ENCODE measurements at places on chromosomes 1 and 21.

DNA sequence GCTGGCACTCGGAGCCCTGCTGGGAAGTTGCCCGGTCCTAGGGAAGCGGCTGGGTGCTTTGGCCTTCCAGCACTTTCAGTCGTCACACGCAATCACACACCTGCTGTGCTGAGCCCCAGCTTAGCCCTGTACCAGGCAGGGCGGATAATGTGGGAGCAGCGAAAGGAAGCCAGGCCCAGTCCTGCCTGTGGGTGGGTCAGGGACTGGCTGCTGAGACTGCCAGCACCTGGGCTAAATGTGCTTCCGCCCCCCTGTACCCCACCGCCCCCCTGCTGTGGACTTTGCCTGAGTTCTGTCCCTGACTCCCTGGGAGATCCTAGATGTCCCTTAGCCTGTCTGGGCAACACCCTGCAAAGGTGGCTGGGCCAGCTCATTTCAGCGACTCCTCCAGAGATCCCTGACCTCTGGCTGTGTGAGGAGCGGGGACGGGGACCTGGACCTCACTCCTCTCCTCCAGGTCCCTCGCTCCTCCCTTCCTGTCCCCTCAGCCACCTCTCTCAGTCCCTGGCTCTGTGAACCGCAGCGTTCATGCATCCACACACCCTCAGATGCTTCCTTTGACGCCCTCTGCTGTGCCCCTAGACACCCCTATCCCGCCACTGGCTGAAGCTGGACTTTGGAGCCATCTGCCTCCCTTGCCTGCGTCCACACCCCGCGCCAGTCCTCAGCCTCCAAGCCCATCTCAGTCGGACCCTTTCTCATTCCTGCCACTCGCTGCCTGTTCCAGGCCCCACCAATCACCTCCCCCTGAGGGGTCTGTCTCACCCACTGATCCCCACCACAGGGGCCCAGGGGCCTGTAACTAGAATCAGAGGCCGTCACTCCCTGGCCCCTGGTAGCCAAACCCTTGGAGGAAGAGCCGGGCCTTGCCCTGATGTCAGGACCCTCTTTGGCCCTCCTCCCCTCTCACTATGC is 1.4 kb downstream of the MMEL1 start:
- no peak overlapping the region for H3K27ac ChIP-seq
- peaks cover 9% of the 10 kb centered on the region for H3K27me3 ChIP-seq

DNA sequence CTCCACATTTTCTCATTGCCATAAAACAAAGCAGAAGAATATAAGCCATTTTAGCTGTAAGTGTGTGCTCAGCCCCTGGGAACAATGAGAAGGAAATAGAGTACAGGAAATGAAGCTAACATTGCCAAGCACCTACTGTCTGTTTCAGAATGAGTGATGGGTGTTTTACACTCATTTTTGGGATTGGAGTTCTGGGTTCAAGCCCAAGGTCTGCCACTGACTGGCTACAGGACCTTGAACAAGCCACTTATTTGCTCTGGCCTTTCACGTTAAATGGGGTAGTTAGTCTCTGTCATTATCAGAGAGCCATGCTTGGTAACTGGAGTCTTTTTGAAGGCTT is 80.7 kb upstream of the KAZN start:
- no peak overlapping the region for H3K27ac ChIP-seq
- no peaks in the 10 kb centered on the region for H3K4me1 ChIP-seq
- H3K36me3 ChIP-seq, result no peaks in the 10 kb centered on the region
- DNase-seq, result no peak
- H3K4me3 ChIP-seq, result no peak overlapping the region

- H3K27me3 ChIP-seq, result no peaks in the 10 kb centered on the region
- no peaks in the 10 kb centered on the region for H3K4me1 ChIP-seq
These were observed 289.6 kb upstream of the ST6GALNAC5 start for GRCh38 chr1:76577525-76578185.

DNA sequence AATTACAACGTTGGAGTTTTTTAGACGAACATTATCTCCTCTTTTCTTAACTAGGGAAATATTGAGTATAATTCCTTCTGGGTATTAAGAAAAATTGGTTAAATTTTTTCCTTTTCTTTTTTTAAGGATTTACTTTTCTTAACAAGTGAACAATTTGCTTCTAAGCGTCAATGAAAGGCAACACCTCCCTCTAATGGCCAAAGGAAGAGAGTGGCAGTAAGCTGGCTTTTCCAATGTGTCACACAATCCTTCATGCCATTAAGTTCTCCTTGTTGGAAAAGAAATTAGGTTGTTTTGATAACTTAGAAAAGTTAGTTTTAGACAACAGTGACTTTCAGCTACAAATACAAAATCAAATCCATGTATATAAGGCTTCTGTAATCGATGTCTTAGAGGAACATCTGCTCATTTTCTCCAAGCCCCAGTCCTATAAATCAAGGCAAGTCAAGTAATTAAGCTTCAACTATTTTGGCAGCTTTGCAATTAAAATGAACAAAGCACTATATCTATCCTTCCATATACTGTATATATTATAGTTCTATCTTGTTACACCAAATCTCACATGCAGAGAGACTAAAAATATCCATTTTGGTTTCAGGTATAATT is 62.8 kb downstream of the EDEM3 start:
- no peak overlapping the region for H3K4me3 ChIP-seq
- no peaks in the 10 kb centered on the region for H3K4me1 ChIP-seq
- no peak overlapping the region for H3K27ac ChIP-seq
- no peak for DNase-seq
- H3K27me3 ChIP-seq, result no peaks in the 10 kb centered on the region
- H3K36me3 ChIP-seq, result peaks cover 52% of the 10 kb centered on the region

DNA sequence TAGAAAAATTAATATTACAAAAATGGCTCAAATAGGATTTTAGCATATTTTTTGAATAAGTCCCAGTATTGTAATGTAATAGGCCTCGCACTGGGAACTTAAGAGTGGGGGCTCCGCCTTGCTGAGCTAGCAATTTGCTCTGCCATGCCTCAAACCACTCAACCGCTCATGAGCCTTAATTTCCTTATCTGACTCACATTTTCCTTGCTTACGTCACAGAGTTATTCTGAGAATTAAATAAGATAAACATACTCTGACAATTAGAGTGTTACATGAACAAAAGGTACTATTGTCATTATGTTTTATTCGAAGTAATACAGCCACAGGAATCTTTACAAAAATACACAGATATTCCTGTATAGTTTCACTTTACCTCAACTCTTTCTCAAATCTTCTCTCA is 108.1 kb downstream of the SLC44A5 start:
- no peak overlapping the region for H3K27ac ChIP-seq
- H3K27me3 ChIP-seq, result no peaks in the 10 kb centered on the region
- no peak overlapping the region for H3K4me3 ChIP-seq
- no peaks in the 10 kb centered on the region for H3K4me1 ChIP-seq

DNA sequence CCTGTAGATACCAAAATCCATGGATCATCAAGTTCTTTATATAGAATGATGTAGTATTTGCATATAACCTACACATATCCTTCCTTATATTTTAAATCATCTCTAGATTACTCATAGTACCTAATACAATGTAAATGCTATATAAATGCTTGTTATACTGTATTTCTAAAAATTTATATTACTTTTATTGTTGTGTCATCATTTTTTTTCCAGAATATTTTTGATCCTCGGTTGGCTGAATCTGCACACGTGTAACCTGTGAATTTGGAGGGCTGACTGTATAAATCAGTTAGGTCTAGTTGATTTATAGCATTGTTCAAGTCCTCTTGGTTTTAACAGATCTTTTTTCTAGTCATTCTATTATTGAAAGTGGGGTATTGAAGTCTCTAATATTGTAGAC is 23.3 kb downstream of the OBSCN start:
- H3K4me1 ChIP-seq, result peaks cover 25% of the 10 kb centered on the region
- no peak for DNase-seq
- H3K4me3 ChIP-seq, result no peak overlapping the region
- no peaks in the 10 kb centered on the region for H3K36me3 ChIP-seq
- H3K27me3 ChIP-seq, result no peaks in the 10 kb centered on the region
- no peak overlapping the region for H3K27ac ChIP-seq

DNA sequence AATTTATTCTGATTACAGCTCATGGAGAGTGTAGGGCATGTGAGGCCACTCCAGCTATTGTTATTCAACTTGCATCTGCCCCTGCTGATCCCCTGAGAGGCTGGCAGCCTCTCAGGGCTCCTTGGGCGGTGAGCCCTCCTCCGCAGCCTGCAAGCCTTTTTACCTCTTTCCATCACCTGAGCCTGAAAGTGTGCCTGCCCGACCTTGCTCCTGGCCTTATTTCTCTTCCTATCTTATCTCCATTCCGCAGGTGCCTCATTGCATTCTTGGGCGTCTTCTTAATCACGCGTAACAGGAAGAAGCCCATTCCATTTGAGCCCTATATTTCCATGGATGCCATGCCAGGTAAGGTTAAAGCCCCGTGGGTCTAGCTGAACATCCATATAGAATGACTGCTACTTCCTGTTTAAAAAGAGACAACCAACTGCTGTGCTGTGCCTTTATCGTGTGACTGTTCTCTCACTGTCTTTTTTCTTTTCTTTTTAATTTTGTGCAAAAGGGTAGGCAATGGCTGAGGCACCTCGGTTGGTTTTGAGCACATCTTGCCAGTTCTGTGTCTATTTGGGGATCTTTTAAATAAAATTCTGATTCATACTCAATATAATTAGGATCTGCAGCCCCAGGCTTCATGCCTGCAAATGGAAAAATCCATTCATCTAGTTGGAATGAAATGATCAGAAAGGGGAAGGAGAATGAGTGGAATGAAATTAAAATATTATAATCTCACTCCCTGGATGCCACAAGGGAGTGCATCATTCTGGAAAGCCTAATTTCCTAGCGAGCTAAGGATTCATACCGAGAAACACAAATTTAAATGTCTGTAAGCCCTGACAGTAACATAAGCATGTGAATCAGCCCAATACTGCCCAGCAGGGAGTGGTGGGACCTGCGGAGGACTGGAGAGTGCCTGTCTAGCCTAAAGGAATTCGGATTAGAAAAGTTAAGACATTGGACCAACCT is 38.6 kb upstream of the RCAN3 start:
- H3K4me1 ChIP-seq, result peaks cover 3% of the 10 kb centered on the region
- H3K27ac ChIP-seq, result no peak overlapping the region
- H3K4me3 ChIP-seq, result no peak overlapping the region

- DNase-seq, result no peak
- no peaks in the 10 kb centered on the region for H3K27me3 ChIP-seq
- no peaks in the 10 kb centered on the region for H3K4me1 ChIP-seq
- H3K4me3 ChIP-seq, result no peak overlapping the region
- no peaks in the 10 kb centered on the region for H3K36me3 ChIP-seq
These were observed 1.9 kb downstream of the KLF17 start for GRCh38 chr1:44120398-44120949.

All from CD14-positive monocyte (primary cell).